ENCODE measurements at places on chromosomes 13 and 19.

GRCh38 chr19:4016903-4017638 lies 9.5 kb downstream of the PIAS4 start:
- DNase-seq: no peak

DNA sequence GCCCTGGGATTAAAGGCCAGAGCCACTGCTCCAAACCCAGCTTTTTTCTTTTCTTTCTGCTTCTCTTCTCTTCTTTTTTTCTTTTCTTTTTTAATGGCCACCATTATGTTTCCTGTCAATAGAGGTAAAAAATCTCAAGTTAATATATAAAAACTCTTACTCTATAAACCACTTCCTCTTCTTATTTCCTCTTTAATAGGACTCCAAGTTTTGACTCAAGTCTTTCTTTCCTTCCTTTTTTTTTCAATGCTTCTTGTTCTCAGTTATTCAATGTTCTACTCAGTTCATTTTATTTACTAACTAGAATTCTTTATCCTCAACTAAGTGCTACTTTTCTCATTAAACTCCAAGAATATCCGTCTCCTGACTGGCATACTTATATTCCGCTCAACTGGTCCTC lies 27.1 kb upstream of the MYCBP2 start:
- no peak for DNase-seq

GRCh38 chr19:4081441-4082129 lies 14.9 kb upstream of the ZBTB7A start:
- DNase-seq: no peak

DNA sequence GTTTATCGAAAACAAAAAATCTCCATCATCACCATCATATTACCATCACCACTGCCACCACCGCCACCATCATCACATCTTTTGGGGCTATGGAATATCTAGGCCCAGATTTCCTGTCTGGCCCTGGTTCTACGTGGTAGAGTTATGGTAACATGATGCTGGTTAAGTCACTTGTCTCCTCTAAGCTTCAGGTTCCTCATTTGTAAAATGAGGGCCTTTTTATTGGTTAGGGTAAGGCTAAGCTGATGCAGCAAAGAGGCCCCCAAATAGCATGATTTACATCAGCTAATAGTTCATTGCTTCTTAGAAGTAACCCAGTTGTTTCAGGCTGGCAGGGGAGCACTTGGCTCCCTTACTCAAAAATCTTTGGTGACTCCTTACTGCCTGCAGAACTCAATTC lies 37.9 kb downstream of the PCDH8 start:
- no peak for DNase-seq

GRCh38 chr19:41405776-41406175 lies 8.2 kb downstream of the BCKDHA start:
- no peak for DNase-seq

GRCh38 chr13:80817979-80818378 lies 477.1 kb upstream of the SPRY2 start:
- DNase-seq: no peak

- no peak for DNase-seq
Measured at GRCh38 chr13:95485045-95485517, 67.4 kb upstream of the CLDN10 start.

DNA sequence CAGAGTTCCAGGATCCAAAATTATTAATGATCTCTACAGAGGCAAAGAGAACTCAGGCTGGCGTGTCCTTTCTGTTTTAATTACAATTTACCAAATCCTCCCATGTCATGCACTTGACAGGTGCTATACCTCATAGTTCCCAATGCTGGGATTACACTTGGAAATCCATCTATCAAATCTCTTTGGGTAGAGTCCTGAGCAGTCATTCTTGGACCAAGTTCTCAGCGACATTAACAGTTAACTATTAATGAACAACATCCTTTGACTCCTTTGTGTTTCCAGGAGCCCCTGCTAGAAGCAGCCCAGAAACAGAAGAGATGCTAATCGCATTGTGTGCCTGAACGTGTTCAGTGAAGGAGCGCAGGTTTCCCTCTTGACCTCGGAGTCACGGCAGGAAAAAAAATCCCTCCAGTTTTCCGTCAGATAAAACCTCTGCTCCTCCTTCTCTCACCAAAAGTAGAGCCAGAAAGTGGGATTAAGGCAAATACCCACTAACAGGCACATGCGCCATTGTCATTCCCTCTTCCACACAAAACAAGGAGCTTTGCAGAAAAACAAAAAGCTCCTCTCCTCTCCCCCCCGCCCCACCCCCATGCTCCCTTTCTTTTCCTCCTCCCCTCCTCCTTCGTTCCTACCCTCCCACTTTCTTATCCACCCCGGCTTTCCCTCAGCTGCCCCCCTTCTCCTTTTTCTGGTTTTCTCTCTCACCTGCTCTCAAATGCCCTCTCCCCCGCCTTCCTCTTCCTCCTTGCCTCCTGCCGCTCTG lies 224.7 kb downstream of the ZIC5 start:
- DNase-seq: no peak

GRCh38 chr19:46785054-46785979 lies 3.1 kb downstream of the SLC1A5 start:
- DNase-seq: no peak

GRCh38 chr19:4609878-4610511 lies 29.3 kb upstream of the TNFAIP8L1 start:
- DNase-seq: no peak

GRCh38 chr19:1921825-1922224 lies 16.6 kb downstream of the ADAT3 start:
- no peak for DNase-seq

GRCh38 chr19:19155495-19156219 lies 14.4 kb downstream of the MEF2B start:
- no peak for DNase-seq

DNA sequence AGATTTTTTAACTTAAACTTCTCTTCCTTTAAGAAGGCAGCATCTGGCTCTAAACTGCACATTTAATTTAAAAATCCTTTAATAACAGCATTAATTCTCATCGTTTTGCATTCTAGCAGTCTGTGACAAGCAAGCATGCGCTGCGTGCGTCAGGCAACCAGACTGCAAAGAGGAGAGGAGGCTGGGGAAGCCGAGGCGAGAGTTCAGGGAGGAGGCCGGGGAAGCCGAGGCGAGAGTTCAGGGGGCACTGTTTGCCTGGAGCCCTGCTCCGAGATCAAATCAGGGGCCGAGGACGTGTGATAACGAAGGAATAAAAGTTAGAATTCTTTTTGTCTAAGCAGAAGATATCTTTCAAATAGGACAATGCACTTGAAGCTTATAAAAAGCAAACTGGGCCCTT lies 435.7 kb downstream of the EFNB2 start:
- DNase-seq: no peak

DNA sequence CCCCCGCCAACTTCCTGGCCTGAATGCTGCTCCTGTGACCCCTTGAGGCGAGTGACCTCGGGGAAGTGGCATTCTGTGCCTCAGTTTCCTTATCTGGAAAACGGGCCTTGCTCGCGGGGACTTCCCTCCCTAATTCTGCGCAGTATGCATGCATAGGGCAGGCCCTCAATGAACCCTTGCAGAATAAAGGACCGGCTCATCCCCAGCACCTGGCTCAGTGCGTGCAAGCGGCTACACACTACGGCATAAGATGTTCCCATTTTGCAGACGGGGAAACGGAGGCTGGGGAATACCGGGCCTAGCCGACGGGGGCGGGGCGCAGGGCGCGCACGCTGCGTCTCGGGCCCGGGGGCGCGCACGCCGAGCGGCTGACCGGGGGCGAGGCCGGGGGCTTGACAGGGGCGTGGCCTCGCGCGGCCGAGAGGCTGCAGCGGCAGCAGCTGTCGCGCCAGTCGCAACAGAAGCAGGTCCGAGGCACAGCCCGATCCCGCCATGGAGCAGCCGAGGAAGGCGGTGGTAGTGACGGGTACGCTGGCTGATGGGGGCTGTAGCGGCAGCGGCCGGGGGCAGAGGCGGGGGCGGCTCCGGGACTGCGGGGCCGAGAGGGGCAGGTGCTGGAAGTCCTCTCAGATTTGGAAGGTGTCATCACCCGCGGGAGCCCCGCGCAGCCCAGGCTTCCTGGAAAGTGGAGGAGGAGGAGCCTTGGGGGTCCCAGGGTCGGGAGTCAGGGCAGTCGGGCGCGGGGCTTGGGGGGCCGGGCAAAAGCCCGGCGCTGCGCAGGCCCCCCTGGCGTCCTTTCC lies at the start of gene PGPEP1:
PGPEP1 (plus strand) TSS at position 409 of the 800 bp plus-strand sequence; CDS start at position 493, 84 bp downstream.
- DNase-seq: no peak

GRCh38 chr13:73684286-73684685 lies 449.9 kb downstream of the KLF12 start:
- DNase-seq: no peak

- no peak for DNase-seq
Measured at GRCh38 chr13:25743421-25743820, 308.4 kb downstream of the SHISA2 start.

- DNase-seq: no peak
Measured at GRCh38 chr19:54460230-54461005, 3.2 kb downstream of the LENG9 start.

DNA sequence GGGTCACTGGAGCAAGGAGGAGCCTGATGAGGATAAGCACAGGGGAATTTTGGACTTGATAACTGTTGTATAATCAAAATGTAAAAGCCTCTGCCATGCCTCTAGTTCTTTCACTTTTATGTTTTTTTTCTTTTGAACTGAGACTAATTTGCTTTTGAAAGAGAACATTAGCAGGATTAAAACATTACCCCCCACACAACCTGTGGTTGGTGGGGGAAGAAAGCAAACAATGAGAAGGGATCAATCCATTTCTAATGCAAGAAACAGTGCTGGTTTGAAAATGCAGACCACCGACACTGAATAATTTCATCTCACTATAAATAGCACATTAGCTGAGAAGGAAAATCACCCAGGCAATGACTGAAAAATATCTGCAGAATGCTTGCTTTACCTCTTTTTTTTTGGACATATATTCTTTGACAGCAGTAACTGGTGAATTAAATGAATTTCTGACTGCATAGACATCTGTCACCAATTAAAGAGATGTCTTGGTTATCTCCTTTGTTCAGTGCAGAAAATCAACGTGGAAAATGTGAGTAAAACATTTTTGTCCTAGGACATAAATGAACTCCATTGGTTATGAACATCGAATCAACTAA lies 48.6 kb upstream of the TRPC4 start:
- no peak for DNase-seq

DNA sequence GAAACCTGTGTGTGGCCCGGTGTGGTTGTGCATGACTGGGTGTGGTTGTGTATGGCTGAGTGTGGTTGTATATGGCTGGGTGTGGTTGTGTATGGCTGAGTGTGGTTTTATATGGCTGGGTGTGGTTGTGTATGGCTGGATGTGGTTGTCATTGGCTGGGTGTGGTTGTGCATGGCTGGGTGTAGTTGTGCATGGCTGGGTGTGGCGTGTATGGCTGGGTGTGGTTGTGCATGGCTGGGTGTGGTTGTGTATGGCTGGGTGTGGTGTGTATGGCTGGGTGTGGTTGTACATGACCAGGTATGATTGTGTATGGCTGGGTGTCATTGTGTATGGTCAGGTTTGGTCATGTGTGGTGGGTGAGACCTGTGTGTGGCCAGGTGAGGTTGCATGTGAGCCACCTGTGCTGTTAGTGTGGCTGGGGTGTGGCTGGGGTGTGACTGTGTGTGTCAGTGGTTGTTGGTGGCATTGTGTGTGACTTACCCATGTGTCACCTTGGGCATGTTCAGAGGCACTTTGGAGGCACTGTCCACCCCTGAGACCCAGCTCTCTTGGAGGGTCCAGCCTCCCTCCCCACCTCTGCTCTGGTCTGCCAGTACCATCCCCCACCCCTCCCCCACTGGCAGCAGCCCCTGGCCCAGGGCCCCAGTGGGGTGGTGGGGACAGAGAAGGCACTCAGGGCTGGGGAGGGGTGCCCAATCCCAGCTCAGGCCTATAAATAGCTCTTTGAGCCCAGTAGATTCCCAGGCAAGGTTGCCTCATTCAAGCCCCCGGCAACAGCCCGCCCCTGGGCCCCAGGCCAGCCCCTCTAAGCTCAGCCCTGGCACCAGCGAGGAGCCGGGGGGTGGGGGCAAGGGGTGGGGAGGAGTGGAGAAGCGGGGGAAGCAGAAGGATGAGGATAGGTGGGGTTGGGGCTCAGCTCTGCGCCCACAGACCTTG lies 3.9 kb upstream of the NCAN start:
- DNase-seq: no peak

- no peak for DNase-seq
Measured at GRCh38 chr19:31171936-31172335, 177.3 kb downstream of the TSHZ3 start.

DNA sequence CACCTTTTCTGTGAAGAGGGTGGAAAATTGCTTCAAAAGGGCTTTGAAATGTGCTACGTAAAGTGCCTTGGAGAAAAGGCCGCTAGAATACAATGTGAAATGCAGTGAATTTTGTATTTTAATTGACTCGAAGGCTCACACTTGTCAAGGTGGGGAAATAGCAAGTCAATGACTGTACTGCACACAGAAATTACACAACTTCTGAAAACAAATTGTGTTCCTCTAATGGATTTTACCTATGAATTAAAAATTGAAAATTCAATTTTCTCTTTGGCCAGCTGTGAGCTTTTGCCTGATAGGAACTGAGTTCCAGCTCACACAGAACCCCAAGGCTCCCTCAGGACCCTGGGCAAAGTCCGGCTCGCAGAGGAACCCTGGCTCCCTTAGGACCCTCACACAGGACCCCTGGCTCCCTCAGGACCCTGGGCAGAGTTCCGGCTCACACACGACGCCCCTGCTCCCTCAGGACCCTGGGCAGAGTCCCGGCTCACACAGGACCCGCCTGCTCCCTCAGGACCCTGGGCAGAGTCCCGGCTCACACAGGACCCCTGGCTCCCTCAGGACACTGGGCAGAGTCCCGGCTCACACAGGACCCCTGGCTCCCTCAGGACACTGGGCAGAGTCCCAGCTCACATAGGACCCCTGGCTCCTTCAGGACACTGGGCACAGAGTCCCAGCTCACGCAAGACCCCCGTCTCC lies 324.9 kb downstream of the UQCRFS1 start:
- DNase-seq: no peak

DNA sequence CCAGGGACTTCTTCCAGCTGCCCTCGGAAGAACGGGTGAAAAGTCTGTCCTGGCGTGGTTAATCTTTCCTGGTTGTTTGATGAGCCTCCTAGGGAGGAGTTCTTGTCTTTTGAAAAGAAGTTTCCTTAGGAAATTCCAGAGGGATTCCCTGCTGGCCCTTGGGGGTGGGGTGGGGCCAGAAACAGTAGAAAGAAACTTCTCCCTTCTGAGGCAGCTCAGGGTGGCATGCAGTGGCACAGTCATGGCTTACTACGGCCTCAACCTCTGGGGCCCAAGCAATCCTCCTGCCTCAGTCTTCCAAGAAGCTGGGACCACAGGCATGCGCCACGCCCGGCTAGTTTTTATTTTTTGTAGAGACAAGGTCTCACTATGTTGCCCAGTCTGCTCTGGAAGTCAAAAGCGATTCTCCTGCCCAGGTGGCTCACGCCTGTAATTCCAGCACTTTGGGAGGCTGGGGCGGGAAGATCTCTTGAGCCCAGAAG lies 1.5 kb downstream of the ZNF101 start:
- no peak for DNase-seq

DNA sequence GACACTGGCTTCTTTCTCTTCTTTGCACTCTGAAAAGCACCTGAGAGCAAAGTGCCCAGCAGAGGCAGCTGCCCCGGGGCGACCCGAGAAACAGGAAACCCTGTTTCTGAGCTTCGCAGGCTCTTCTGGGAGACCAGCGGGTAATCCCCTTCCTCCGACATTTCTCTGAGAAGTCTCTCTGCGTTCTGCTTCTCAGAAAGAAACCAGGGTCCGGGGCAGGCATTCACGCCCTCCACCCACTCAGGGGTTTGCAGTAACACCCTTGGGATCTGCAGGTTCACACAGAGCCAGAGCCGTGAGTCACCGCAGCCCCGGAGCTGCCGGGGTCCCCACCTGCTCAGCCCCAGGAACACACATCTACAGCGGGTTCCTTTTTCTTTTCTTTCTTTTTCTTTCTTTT lies 86.0 kb downstream of the GADD45B start:
- DNase-seq: no peak

Data from fibroblast of skin of left quadriceps (primary cell).